ENCODE measurements at places on chromosomes 1 and 21.

DNA sequence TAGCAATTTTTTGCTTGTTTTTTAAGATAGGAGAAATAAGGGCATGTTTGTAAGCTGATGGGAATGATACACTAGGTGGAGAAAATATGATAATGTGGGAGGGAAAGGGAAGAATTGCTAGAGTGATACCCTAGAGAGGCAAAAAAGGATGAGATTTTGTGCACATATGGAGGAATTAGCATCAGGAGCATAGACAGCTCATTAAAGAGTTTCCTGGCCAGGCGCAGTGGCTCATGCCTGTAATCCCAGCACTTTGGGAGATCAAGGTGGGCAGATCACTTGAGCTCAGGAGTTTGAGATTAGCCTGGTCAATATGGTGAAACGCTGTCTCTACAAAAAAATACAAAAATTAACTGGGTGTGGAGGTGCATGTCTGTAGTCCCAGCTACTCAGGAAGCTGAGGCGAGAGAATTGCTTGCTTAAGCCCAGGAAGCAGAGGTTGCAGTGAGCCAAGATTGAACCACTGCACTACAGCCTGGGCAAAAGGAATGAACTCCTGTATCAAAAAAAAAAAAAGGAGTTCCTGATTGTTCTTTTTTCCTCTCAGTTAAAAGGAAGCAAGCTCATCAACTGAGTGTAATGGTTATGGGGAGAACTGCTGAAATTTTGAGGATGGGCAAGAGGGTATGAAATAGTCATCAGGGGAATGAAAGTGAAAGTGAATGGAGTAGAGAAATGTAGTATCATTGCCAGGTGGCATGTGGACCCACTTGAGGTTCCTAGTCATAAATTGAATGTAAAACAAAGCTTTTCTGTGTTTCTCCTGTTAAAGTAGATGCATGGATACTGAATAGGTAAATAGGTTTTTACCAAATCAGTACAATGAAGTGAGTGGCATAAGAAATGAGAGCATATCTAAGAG, 35.5 kb downstream of the SH3GLB1 start:
- no peak for DNase-seq

- DNase-seq: no peak
Measured at GRCh38 chr1:97680470-97680869, 240.4 kb downstream of the DPYD start.

GRCh38 chr1:39575191-39576015, 1.2 kb downstream of the PABPC4 start:
- DNase-seq: peak; percentile 85

DNA sequence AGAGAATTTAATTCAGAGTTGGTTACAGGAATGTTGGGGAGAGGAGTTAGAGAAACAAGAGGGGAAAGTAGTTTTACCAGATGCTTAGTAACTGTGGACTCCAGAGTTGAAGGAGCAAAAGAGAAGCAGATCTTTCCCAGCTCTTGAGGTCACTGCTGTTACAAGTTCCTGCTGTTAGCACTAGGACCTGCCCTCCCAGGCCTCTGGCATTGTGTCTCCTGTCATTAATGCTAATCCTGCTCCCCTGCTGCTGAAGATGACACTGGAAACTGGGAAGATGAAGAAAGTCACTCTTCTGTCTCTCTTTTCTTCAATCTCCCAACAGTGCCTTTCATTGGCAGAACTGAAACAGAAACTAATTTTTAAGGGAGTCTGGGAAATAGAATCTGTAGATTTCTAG, 845.6 kb downstream of the ADGRL2 start:
- no peak for DNase-seq

GRCh38 chr1:86573763-86574484, 27.0 kb downstream of the CLCA4 start:
- no peak for DNase-seq

- no peak for DNase-seq
Measured at GRCh38 chr1:93749487-93749886, 67.8 kb upstream of the BCAR3 start.

DNA sequence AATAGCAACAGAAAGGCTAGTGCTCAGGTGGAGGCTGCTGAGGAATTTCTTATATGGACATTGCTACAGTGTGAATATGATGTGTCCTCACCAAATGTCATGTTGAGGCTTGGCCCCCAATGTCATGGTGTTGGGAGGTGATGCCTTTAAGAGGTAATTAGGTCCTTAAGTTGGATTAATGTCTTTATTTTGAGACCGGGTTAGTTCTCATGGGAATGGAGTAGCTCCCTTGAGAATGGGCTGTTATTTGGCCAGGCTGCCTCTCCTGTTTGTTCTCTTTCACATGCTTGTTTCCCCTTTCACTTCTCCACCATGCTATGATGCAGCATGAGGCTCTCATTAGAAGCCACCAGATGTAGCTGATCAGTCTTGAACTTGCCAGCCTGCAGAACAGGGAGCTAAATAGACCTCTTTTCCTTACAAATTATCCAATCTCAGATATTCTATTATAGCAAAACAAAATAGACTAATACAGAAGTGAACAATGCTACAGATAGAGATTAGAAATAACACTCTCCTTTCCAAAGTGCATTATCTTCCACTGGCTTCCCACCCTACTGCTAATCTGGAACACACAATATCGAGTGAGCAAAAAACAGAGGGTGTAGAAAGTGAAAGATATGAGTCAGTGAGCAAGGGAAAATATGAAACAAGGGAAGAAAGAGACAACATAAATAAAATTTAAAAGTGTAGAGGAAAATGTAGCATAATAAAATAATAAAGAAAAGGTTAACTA, 160.2 kb downstream of the NTMT2 start:
- no peak for DNase-seq

GRCh38 chr1:175498002-175498401, 245.4 kb downstream of the TNR start:
- DNase-seq: no peak

DNA sequence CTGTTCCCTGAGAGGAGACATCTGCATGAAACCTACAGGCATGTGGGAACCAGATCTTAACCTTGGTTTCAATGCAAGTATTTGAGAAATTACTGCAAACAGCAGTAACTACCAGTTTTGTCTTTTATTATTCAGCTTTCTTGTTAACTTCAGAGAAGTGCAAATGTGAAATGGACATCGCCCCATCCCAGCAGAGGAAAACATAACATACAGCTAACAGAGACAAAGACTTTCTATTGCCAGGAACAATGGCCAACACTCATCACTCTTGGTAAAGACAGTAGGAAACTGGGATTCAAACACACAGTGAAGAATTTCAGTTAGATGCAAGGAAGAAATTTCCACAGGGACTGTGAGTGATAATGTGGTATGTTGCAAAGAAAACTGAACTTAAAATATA, 115.1 kb downstream of the SLC30A10 start:
- DNase-seq: no peak

- no peak for DNase-seq
Measured at GRCh38 chr1:234292011-234292410, 81.2 kb upstream of the COA6 start.

DNA sequence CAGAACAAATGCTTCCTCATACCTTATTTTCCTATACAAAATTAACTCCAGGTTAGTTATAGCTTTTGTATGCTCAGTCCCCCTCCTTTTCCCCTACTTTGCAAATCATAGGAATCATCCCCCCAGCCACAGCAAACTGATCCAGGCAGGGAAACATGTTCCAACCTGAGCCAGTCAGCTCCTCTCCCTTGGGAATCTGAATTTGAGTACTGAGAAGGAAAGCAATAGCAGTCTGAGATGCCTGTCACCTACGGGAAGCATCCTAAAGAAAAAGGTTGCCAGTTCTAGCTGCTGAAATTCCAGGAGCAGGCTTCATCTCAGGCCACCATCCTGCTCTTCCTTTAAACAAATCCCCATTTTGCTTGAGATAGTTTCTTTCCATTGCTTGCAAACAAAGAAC, 6.9 kb downstream of the ADSS2 start:
- no peak for DNase-seq

GRCh38 chr1:29232387-29232786, 1.7 kb upstream of the MECR start:
- no peak for DNase-seq

DNA sequence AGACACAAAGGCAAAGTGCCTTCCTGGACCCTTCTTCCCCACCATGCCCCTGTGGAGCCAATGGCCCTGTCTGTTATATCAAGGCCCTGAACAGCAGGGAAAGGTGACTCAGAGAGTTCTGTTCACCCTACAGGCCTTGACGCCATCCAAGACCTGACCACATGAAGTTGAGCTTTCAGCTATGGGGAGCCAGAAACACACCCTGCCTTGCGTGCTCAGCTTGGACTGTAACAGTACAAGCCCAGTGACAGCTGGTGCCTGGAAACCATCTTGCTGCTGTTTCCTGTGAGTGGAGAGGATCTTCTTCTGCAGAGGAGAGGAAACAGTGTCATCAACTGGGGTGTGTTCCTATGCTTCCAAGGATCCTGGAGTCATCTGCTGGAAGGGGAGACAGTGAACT, 165.0 kb upstream of the IRF2BP2 start:
- DNase-seq: no peak

DNA sequence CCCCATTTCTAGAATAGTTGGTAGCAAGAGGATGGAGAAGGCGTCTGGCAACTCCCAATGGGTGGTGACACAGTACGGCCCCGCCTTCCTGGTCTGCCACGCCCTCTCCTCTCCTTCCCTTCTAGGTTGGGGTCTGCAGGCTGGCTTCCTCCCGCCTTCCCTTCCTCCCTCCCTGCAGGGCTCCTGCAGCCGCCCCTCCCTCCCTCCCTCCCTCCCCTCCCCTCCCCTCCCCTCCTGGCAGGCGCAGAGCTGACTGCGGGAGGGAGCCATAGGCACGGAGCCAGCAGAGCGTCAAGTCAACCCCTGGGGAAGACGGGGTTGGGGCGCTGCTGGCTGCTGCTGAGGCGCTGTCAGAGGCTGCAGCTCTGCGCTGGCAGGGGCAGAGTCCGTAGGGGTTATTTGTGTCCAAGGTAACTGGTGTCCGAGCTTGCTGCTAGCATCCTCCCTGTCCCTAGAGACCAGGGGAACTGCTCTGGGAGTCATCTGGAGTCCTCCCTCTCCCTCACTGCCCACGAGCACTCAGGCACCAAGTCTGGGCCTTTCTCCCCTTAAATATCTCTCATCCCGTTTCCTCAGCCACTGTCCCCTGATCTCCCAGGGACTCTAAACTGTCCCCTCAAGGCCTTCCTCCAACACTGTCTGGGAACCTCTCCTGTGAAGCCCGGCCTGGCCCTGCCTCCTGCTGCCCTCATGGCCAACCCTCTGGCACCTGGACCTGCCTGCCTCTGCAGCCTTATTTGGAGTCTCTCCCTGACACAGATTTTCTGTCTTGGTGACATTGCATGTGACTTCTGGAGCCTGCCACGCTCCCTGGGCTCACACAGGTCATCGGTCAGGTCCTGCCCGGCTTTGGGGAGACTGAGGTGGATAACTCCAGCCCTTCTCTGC, 57.4 kb upstream of the ACOT11 start:
- DNase-seq: no peak

DNA sequence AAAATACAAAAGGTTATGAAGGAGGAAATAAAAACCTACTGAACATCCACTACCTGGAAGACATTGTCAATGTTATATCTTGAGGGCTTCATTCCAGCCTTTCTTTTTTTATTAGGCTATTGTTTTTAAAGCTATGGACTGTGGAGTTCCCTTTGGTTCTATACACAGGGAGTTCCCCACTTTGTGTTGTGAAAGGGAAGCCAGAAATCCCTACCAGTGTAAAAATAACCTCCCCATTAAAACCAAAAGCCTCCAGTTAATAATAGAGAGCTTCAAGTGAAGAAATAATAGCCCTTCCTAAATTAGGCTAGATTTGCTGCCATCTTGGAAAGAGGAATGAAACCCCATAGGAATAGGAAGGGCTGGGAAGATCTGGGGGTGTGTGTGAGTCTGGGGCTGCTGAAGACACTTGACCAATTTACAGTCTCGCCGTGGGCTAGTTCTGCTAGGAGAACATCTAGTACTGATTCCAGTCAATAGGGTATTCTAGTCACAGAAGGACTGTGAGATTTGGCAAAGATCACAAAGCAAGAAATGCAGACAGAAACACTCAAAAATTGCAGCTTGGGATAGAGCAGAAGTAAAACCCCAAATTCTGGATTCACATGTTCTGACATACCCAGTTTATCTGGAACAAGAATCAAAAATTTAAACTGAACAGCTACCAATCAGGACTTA, 32.4 kb upstream of the PTGFRN start:
- no peak for DNase-seq

DNA sequence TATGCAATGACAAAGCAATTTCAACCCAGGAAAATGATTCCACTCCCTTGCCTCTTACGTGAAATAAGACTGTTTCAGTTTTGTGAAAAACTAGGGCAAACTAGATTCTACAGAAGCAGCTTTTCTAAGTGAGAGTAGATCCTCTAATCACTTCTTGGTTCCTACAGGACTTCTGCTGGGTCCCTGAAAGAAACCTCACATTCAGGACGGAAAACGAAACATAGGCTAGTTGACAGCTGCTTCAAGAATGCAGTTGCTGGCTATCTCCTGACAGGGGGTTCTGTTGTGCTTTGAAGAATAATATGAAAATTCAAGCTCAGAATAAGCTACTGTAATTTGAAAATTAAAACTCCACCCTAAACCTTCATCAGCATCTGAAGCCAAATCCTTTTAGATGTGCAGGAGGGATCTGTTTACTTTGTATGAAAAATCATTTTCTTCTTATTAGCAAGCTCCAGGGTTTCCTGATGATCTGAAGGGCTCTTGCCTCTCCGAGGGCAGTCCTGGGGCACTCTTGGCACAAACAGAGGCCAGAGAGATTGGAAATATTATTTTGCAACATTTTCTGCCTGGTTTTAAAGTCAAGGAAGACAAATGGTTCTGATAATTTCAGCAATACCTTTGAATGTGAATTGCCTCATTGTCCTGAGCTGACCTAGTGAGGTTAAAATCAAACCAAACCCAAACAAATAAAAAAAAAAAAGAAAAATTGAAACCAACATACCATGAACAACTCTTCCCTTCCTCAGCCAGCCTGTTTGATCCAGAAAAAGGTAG, 55.0 kb downstream of the NTMT2 start:
- no peak for DNase-seq

DNA sequence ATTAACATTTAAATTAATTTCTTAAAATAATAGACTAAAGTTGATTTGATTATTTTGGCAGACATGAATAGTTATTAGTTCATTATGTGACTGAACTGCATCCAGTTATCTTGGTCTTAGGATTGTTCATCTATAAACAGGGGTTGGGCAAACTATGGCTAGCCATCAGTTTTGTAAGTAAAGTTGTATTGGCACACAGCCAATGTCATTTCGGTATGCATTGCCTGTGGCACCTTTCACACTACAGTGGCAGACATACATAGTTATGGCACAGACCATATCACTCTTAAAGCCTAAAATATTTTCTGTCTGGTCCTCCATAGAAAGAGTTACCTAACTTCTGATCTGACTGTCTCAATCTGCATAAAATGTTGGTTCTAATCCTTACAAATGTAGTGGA, 27.2 kb downstream of the ADGRL2 start:
- DNase-seq: no peak
